Stimulated activated CD4-positive, alpha-beta T cell treated with anti-CD3 and anti-CD28 coated beads, Interleukin-4, amount 100 ng/mL, for 48 hours (primary cell): ENCODE measurements at places on chromosomes 3 and 15.
A peak's percentile ranks its signal among the peaks of the same experiment; 100 is the strongest.

DNA sequence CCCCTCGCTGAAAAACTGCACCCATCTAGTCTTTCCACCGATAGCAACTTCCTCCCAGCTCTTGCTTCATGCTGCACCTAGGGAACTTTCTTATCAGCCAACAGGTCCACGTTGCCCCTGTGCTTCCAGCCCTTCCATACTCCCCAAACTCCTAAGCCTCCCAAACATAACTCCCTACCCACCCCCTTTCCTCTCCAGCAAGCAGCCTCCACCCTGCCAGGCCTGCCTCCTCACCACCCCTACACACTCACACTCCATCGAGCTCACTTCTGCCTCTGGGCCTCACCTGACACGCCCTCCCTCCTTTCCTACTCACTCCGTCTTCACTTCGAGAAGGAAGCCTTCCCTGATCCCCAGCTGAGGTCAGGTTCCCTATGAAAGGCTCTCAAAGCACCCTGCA, 8.1 kb downstream of the INSYN1 start:
- DNase-seq = no peak

GRCh38 chr3:70753572-70753971, 441.1 kb upstream of the MDFIC2 start:
- no peak for DNase-seq

- DNase-seq = no peak
Measured at GRCh38 chr3:25257026-25257425, 171.0 kb upstream of the RARB start.

DNA sequence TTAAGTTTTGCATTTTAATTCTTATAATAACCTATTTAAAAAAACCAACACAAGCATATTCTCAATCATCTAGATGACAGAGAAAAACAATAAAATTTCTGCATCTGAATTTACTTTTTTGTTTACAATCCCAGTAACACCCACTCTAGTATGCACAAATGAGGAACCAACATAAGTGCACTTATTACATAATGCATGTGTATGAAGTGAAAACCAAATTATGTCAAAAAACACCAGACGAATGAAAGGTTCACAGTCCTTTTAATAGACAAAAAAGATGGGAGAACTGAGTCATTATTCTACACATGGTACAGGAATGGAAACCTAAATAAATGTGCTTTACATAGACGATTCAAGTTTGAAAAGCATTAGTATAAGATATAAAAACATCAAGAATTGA, 91.7 kb downstream of the NR1I2 start:
- no peak for DNase-seq

GRCh38 chr3:172591876-172592771, 68.9 kb upstream of the TNFSF10 start:
- peak; percentile 66 for DNase-seq

DNA sequence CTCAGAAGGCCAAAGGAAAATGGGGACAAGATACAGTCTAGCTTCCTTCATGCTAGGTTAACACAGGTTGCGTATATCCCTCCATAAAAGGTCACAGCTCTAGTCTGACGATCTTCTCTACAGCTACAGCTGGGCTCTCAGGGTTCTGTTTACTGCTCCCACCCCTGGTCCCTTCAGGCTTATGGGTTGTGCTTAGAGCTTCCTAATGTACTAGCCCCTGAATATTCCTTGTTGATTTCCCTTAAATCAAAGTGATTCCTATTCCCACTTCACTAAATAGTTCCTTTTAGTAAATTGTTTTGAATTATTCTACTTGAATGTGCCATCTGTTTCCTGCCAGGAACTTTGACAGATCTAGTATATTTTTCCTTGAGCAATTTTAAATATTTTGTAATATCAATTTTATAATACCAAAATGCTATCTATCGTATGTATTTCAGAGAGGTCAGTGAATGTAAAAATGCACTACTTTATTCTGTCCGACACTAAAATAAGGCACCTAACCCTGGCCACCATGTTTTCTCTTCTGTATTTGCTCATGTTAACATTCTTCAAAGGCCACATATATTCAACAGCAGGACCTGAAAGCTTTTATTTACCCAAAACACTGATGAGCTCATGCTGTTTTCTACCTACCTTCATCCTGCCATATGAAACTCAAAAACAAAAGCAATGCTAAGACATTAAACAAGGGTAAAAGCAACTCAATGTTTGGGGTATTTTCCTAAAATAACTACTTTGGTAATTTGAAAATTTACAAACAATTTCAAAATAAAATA, 92.8 kb upstream of the TGFBR2 start:
- no peak for DNase-seq

DNA sequence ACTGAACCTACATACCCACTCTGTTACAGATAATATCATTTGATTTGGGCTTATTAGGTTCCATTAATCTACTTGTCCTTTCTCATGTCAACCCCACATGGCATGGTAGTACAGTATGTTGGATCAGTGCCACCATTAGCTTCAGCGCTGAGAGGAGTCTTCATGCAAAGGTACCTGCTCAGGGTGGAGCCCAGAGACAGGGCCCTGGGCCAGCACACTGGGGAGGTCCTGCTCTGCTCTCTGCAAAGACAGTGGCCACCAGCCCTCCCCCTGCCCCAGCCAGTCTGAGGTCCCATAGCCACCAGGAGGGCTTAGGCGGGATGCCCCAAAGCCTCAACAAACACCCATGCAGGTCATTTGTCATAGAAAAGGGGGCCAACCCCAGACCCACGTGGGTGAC, 71.0 kb downstream of the ATP10A start:
- no peak for DNase-seq
